Right ventricle myocardium superior (tissue), 1 donor: ENCODE measurements at places on chromosomes 2 and 18. TPM values are rescaled to one million over a fixed set of nuclear protein-coding genes. Genes with fewer than 3 reads are reported as not detected.

The HAUS1 gene
- 5.5 TPM for total RNA-seq

The ANKRD30BL gene
- not detected for total RNA-seq

- DNase-seq, result no peak
Measured at GRCh38 chr2:101823859-101824258, 126.4 kb downstream of the MAP4K4 start.

DNA sequence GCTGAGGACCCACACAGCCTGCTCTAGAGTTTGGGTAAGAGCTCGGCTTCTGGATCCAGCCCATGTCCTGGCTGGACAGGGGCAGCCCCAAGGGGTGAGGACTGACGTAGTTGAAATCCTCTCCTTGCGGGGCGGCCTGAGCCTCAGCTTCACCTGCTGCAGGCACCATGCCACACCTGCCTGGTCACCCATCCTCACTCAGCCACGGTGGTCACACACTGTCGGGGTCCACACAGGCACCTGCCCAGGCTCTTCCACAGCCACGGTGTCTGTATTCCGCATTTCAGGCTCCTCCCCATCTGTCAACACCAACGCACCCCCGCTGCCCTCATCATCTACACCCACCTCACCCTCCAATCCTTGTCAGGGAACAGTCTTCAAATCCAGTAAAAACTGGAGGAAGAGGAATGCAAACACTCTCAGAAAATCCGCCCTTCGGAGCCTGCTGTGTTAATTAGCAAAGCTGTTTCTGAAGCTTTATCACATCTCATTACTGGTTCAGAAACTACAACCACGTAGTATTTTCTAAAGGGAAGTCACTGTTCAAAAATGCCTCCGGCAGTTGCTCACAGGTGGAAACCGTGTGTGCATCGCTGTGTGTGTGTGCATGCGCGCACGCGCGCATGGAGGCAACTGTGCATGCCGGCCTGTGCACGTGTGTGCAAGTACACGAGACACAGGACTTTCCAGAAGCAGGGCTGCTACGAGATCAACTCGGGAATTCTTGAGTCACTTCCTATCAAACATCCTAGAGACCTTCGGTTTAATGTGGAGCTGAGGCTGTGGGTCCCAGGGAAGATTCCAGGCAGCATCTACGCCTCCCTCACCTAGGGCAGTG, 38.2 kb downstream of the SLC66A2 start:
- DNase-seq, result no peak

- no peak for DNase-seq
Measured at GRCh38 chr18:45349019-45349418, 266.3 kb upstream of the SLC14A2 start.
